Stimulated activated CD4-positive, alpha-beta T cell treated with anti-CD3 and anti-CD28 coated beads, Interleukin-1b, Interleukin-23, amount 100 ng/mL, for 48 hours (primary cell): ENCODE measurements at places on chromosomes 5 and 9.
A peak's percentile ranks its signal among the peaks of the same experiment; 100 is the strongest.

- DNase-seq = no peak
Measured at GRCh38 chr5:112203229-112203628, 215.8 kb downstream of the EPB41L4A start.

DNA sequence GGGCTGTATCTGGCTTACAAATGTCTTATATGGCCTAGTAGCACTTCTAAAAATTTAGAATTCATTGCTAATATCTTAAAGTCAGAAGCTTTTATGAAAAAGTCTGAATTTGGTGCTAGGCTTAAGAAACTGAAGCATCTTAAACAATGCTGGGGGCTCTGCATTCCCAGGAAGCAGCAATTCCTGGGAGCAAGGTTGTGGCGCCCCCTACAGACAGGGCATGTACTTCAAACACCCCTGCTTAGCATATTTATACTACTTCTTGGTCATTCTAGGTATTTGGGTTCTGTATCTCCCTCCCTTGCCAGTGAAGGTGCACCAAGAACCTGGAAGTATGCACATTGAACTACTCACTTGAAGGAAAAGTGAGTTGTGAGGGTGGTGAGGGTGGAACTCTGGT, 64.6 kb upstream of the GRIA1 start:
- DNase-seq = no peak

GRCh38 chr9:6909181-6909580, 151.4 kb downstream of the KDM4C start:
- DNase-seq = no peak

- DNase-seq = no peak
Measured at GRCh38 chr5:96721351-96721977, 59.3 kb downstream of the CAST start.

GRCh38 chr9:113960768-113961167, 84.7 kb downstream of the ZNF618 start:
- no peak for DNase-seq

GRCh38 chr5:62046191-62046590, 259.8 kb upstream of the KIF2A start:
- DNase-seq = no peak

GRCh38 chr9:122991370-122991830, 42.1 kb upstream of the GPR21 start:
- peak; percentile 48 for DNase-seq

GRCh38 chr5:129361441-129362025, 98.6 kb upstream of the ADAMTS19 start:
- DNase-seq = no peak

DNA sequence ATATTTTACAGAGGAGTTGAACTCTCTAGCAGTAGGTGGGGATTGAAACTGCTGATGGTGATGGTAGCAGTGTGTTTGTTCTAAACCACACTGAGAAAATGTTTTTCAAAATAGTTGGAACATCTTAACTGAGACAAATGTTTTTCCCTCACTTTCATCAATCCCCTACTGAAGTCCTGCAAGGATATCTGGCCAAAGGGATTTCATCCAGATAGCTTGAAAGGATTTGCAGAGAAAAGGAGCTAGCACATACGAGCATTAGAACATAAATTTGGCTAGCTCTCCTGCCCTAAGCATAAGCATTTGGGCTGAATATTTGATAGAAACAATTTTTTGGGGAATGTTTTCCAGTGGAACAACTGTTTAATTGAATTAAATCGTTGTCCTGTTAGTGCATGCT, 153.9 kb downstream of the CDH9 start:
- DNase-seq = no peak

- no peak for DNase-seq
Measured at GRCh38 chr5:2732850-2733249, 18.6 kb downstream of the IRX2 start.

DNA sequence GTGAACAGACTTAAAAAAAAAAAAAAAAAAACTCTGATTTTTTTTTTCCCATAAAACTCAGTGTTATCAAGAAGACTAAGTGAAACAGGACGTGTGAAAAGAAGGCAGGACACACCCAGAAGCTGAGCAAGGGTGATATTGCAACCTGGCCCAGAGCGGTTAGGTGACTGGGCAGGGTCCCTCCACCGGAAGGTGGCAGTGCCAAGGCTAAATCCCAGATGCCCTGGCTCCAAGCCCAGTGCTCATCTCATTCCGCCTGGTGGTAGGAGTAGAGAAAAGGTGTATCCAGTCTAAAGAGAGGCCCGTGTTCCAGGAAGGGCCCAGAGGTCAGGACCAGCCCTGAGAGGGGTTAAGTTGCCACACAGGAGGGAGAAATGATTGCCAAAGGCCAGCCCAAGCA, 51.5 kb upstream of the SAP30L start:
- DNase-seq = no peak

GRCh38 chr9:21812415-21812814, 10.0 kb downstream of the MTAP start:
- no peak for DNase-seq

DNA sequence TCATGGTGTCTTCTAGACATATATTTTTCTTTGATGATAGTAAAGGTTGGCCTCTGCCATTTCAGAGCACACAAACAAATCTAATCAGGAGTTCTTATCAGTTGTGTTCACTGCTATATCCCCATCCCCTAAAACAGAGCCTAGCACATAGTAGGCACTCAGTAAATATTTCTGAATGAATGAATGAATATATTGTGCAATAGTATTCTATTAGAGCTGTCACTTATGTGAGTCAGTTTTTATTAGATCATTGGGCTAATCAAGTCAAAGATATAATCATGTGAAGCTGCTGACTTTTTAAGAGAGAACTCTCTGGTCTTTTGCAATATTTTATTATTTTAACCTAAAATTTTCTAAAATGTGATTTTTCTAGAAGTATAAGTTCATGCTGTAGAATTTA, 84.2 kb downstream of the CHSY3 start:
- no peak for DNase-seq

DNA sequence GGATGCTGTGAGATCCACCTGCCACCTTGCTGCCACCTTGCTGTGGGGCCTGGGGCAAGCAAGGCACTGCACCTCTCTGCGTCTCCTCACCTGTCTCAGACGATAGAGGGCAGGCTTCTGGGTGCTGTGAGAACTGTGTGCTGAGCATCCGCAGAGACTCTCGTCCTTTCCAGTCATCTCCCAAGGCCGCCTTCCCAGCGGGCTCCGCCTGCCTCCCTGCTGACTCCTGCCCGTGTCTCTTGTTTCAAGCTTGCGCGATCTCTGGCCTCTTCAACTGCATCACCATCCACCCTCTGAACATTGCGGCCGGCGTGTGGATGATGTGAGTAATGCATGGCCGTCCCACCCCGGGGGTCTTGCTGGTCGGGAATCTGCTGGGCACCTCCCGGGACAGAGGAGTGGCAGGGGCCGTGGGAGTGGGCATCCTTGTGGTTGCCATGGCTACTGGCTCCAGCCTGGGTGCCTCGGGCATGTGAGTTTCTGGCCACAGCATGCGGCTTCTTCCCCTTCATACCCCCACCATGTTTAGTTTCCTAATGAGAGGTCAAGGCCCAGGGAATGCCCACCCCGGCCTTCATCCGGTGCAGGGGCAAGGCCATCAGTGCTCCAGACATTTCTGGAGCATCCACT, 3.6 kb downstream of the CACFD1 start:
- no peak for DNase-seq

GRCh38 chr5:138961221-138961620, 86.1 kb upstream of the LRRTM2 start:
- no peak for DNase-seq

DNA sequence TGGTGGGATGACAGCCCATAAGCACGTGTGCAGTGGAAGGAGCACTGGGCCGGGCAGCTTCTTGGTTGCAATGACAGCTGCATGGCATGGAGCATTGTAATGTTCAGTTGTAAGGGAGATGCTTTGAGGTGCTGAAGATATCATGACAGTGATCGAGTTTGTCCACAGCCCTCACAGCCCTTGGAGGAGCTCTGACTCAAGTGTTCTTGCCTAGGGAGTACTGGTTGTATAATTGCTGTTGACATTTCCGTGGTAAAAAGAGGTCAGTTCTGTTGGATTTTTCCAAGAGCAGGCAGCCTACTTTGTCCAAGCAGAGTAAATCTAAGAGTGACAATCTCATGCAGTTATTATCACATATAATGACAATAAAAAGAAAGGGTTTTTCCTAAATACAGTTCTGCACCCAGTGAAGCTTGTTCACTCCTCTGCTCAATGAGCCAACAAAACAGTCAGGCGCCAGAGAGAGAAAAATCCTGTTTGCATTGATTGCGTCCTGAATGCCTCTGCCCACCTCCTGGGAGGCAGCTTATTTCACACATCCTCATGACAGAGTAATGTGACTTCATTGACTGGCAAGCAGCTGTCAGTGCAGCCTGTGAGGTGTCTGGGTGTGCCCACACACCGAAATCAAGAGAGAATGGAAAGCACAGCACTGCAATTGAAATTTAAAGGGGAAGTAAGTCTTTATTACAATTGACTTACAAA, 248.0 kb downstream of the NTRK2 start:
- DNase-seq = no peak

- no peak for DNase-seq
Measured at GRCh38 chr9:26768145-26768544, 124.5 kb downstream of the CAAP1 start.

- DNase-seq = no peak
Measured at GRCh38 chr5:65152131-65152530, 329.6 kb downstream of the ADAMTS6 start.

- no peak for DNase-seq
Measured at GRCh38 chr5:7012057-7012456, 298.8 kb downstream of the TENT4A start.

- DNase-seq = no peak
Measured at GRCh38 chr5:38608874-38609273, 52.4 kb upstream of the LIFR start.

DNA sequence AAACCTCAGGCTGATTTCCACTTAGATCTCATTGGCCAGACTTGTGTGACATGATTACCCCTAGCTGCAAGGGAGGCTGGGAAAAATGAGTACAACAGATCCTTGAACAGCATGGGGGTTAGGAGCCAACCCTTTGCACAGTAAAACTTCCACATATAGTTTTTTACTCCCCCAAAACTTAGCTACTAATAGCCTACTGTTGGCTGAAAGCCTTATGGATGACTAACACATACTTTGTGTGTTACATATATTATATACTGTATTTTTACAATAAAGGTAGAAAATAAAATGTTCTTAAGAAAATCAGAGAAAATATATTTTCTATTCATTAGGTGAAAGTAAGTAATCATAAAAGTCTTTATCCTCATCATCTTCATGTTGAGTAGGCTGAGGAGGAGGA, 217.4 kb downstream of the NMUR2 start:
- DNase-seq = no peak

GRCh38 chr9:21856301-21857094, 54.1 kb downstream of the MTAP start:
- DNase-seq = no peak

GRCh38 chr9:15444141-15444540, 21.5 kb downstream of the SNAPC3 start:
- DNase-seq = no peak

GRCh38 chr5:65892801-65893200, 33.6 kb upstream of the ERBIN start:
- no peak for DNase-seq

DNA sequence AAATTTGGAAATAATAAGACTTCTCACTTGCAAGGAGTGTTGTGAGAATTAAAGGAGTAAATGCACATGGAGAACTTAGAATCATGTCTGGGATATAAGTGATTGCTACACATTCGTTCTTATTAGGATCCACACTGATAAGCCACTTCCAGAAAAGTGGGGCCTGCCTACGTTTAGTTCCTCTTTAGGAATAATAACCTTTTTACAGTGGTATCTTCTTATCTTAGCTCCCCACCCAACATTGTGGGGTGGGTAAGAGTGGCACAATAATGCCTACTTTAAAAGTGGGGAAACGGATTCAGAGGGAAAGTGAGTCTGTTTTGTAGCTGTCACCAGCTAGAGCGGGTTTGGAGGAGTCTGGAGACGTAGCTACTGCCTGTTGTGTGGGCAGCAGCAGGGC, 16.0 kb downstream of the DOCK2 start:
- DNase-seq = no peak

- no peak for DNase-seq
Measured at GRCh38 chr5:125038477-125038876, 292.0 kb upstream of the ZNF608 start.

GRCh38 chr5:116939641-116940040, 365.0 kb upstream of the SEMA6A start:
- DNase-seq = no peak

- no peak for DNase-seq
Measured at GRCh38 chr9:136761545-136761981, 2.8 kb downstream of the LCN15 start.

- DNase-seq = no peak
Measured at GRCh38 chr5:149948993-149949392, 4.4 kb upstream of the PDE6A start.

- DNase-seq = no peak
Measured at GRCh38 chr5:122219436-122220166, 90.3 kb downstream of the ZNF474 start.

- no peak for DNase-seq
Measured at GRCh38 chr5:169785771-169786618, 148.9 kb downstream of the DOCK2 start.

GRCh38 chr9:77981332-77981731, 50.3 kb downstream of the GNAQ start:
- peak; percentile 7 for DNase-seq

DNA sequence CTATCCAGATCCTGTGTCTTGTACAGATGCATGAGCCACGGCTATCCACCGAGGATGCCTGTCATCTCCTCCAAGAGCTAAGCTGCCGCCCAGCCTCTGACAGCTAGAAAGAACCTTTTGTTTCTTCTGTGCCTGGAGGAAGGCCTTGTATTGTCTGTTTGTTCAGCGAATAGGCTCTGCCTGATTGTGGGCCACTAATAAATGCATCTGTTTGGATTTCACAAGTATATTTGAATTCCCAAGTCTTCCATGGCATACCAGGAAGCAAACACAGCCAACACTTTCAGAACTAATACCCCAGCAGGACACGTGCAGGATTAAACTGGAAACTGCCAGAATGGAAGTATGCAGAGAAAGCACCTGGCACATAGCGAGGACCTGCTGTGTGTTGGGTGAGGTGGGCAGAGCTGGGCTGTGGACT, 92.7 kb upstream of the NEURL1B start:
- no peak for DNase-seq

GRCh38 chr9:117552811-117553210, 138.0 kb upstream of the ASTN2 start:
- DNase-seq = no peak

GRCh38 chr5:94707359-94707758, 88.9 kb downstream of the SLF1 start:
- DNase-seq = no peak

DNA sequence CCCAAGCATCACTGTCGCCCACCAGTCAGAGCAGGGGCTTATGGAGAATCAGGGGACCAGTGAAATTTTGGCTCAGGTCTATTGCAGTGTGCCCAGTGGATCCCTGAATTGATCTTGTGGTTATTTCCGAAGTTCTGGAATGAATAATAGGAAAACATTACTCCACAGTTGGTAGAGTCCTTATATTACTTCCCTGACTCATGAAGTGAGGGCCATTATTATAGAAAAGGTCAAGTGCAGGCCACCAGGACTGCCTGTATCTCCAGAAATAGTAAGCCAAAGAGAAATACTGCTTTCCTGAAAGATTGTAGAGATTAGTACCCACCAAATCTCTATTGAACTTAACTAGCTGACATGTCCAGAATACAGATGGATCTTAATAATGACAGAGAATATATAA, 335.0 kb downstream of the NPR3 start:
- DNase-seq = no peak
